Activated T-cell treated with anti-CD3 and anti-CD28 coated beads for 48 hours (primary cell): ENCODE measurements at places on chromosomes 1 and 21.

DNA sequence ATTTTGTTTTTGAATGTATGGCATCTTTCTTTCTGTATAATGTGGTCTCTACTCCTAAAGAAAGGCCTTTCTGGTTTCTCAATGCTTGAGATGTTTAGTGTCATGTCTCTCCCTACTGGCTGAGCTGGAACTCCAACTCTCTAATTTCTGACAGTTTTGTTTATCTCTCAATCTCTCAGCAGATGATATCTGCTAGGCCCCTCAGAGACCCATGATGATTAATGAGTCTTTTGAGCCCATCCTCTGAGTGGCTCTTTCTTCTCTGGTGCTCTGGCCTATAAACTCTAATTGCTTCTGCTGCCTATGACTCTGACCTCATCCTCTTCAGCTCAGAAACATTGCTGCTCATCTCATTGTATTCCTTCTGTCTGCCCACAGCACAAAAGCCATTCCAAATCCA is 46.6 kb downstream of the CRB1 start:
- no peak for DNase-seq

DNA sequence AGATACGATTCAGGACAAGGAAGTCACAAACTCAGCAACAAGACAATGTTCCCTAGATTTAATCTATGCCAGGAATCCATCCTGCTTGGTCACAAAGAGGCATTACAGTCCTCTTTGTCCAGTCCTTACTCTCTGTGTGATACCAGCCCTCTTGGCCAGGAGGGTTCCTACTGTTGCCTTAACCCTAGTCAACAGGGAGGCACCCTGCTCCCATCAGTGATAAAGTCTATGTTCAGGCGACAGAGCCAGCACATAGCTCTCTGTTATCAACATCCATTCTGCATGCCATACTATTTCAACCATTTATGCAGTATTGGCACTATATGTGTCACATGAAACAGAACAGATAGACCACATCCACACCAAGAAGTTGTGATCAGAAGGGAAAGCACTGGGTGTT is 4.4 kb upstream of the NPL start:
- DNase-seq, result no peak

GRCh38 chr1:239755107-239755912 is 336.4 kb upstream of the FMN2 start:
- no peak for DNase-seq

GRCh38 chr1:27136236-27136551 is 18.7 kb downstream of the SLC9A1 start:
- no peak for DNase-seq

DNA sequence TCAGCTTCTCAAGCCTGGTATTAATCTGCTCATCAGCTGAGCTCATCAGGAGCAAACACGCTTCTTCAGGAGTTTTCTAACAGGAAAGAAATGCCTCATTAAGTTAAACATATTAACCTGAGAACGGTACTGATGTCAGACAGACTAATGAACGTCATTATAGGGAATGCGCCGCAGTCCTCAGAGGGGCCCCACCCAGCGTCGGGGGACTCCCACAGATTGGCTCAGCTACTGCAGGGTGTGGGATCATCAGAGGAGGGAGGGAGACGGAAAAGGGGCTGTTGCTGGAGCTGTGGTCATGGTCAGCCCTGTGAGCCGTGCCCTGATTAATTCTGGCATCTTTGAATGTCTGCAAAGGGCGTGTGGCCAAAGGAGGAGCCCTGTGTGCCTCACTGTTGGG is 348.5 kb downstream of the PTPRU start:
- no peak for DNase-seq

GRCh38 chr1:151853411-151853943 is at the start of gene THEM5:
THEM5 (minus strand) TSS chr1:151853712; CDS start chr1:151853565, 147 bp downstream.
- DNase-seq, result no peak

DNA sequence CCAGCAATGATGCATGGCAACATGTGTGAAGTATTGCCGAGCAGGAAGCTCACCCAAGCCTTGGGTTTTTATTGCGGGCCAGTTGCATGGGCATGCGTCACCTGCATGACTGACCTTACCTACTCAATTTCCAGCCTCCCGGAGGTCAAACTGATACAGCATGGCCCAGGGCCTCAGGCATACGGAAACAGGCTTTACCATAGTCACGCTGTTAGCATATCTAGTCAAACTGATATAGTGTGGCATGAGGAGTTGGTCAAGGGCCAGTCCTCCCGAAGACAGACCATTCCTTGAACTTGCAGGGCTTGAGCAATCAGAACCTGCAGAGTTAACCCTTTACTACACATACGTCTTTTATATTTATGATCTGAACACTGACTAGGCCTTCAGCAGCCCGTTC is 6.4 kb upstream of the DUSP12 start:
- DNase-seq, result no peak

- DNase-seq, result no peak
Observed at GRCh38 chr1:223363057-223363855, 720 bp downstream of the SUSD4 start.

GRCh38 chr21:44730028-44730395 is 18.6 kb upstream of the TSPEAR start:
- no peak for DNase-seq

DNA sequence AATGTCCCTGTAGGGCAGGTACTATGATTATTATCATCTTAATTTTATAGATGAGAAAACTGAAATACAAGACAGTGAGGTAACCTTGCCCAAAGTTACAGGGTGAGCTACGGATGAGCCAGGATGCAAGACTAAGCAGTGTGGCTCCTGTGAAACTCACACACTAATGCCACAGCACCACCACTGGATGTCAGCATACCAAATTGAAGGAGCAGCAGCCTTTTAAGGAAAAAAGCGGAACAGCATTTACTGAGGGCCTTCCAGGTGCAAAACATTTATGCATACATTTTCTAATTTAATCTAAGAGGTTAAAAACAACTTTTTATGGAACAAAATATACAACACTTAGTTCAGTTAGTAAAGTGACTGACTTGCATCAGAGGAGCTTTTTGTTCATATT is 41.7 kb downstream of the SEC16B start:
- DNase-seq, result no peak

DNA sequence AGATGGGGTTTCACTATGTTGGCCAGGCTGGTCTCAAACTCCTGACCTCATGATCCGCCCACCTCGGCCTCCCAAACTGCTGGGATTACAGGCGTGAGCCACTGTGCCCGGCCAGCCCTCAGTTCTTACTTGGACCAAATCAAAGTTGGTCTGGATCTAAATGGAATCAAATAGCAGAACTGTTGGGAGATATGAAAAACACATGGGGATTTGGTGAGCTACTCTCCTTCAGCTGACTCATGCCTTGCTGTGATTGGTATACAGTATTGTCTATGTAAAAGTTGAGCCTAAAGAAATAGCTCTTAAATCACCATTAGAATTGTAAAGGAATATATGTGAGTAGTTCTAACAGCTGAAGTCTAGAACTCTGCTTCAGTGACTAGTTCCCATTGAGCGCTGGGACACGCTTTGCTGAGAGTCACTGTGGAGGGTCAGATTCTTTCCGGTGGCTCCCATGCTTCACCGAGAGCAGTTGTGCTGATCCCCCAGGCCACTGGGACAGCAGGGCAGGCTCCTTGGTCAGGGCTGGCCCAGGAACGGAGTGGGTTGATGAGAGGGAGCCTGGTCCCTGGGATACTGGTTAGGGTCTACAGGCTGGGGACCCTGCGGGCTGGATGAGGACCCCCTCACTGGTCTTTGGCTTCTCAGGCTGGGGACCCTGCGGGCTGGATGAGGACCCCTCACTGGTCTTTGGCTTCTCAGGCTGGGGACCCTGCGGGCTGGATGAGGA is 14.0 kb downstream of the PKNOX1 start:
- no peak for DNase-seq

- DNase-seq, result no peak
Observed at GRCh38 chr1:36154335-36154734, 1.6 kb upstream of the MAP7D1 start.

DNA sequence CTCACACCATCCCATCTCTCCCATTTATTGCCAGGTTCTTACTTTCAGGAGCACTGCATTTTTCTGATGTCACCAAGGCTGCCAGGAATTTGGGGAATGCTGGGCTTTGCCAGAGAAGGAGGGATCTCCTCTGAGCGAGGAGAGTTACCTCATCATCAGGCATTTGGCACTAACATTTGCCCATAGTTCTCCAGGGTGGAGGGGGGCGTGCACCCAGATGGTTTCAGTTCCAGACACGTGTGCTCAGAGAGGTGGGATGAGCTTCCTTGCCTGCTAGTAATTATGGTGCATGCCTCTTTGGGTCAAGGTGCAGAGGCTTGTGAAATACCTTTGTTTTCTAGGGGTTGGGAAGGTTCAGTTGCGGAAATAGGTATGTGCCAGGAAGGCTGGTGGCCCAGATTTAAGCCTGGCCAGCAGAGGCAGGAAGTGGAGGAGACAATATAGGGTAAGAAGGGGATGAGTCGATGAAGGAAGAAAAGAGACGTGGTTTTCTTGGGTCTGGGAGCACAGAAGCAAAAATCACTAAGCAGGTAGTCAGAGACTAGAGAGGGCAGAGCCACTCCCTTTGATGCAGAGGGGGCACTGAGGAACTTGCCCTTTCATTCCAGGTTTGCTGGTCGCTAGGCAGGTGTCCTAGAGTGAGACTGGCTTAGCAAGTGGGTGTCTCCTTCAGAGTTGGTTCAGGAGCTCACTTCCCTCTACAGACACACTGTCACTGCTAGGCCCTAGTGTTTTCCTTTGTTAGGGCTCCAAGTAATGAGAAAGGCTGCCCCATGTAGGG is 7.2 kb downstream of the TUFT1 start:
- no peak for DNase-seq

DNA sequence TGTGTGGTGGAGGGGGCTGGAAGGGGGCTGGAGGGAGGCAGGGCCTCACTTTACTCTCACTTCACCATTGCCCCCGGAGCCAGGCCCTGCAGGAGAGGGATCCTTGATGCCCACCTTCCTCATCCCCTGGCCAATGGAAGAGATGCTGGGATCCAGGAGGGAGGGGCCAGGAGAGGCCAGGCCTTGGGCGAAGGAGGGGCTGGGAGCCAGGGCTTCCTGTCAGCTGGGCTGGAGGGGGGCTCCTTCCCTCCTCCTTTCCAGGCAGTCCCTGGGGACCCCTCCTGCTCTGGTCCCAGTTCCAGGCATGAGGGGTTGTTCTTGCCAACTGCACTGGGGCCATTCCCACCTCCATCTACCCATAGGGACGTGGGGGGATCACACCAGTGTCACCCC is 5.7 kb downstream of the AHDC1 start:
- DNase-seq, result no peak
